ENCODE measurements at places on chromosomes 7 and 10.

DNA sequence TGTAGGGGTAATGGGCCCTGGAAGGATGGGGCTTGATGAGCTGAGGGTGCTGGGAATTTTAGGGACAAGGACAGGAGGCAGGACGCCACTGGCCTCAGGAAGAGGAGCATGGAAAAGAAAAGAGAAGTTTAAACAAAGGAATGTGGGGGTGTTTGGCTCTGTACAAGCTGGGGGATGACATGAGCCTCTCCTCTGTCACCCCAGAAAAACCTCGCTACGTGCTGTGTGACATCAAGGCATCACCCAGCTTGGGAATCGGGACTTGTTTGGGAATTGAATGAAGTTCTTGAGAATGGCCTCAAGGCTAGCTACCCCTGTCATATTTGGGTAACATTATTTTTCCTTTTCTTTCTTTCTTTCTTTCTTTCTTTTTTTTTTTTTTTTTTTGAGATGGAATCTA is 47.7 kb upstream of the HSPB1 start:
- DNase-seq, result no peak

DNA sequence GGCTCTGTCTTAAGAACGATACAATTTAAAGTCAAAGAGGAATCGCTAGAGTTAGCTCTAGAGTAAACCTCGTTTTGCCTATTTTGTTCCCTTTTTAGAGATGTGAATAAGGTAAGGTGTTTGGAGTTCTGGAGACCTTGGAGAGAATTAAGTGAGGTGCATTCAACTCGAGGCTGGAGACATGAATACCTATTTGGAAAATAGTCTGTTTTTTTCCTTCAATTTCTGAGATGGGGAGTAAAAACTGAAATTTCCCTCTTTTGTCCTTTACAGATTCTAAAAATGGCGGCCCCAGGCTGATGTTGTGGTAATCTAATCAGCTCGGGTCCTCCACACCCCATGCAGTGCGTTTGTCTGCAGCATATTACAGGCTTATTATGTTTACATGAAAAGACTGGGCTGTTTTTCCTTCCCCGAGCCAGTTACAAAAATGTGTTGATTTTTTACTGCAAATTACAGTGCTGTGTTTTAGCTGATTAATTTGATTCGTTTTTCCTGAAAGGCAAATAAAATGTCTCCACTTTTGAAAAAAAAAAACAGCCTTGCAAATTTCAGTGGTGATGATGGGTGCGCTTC is 1.5 kb downstream of the KMT2E start:
- no peak for DNase-seq

- DNase-seq, result peak; percentile 30
These were observed 43.6 kb downstream of the THNSL1 start for GRCh38 chr10:25059990-25060389.

DNA sequence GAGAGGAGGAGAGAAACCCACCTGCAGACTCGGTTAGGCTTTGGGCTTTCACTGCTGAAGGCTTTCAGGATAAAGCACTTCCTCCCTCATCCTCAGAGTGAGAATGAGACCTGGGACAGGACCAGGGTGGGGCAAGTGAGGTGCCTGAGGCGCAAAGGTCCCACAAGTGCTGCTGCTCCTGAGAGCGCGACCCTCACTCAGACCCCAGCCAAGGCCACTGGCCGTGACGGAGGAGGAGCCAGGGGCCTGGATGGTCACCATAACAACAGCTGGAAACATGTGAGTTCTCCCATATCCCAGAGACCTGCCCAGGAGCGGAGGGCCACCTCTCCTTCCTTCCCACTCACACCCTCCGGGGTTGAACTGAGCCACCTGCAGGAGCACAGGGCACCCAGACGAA is 46.9 kb upstream of the MKRN1 start:
- no peak for DNase-seq

- DNase-seq, result no peak
These were observed 173.2 kb downstream of the SEMA3A start for GRCh38 chr7:84021292-84021908.

GRCh38 chr7:41033500-41033899 is 669.4 kb downstream of the INHBA start:
- no peak for DNase-seq

DNA sequence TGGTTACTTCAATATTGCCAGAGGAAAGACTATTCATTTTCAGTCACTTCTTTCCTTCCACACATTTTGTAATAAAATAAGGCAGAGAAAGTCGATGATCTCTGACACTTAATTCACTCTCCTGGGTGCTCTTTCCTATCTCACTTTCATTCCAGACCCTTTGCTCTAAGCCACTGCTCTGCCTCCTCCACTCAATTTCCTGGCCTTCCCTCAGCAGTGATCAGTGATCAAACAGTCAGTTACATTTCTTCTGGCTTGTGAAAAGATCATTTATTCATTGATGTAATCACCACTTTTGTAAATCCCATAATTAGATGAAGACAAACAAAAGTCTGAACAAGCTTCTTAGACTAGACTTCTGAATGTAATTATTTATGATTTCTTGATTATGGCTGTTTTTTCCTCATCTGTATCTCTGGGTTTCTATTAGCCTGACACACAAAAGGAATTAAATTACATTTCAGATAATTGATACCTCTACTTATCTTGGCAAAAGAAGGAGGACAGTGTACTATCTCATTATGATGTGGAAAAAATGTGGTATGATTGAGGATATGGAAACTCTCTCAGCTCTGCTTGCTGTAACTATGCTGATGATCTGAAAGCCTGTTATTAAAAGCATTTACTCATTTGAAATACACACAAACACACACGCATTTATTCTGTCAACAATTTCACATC is 1102.3 kb downstream of the GRM8 start:
- no peak for DNase-seq

- DNase-seq, result no peak
These were observed 300.7 kb upstream of the ADARB2 start for GRCh38 chr10:2038036-2038435.

DNA sequence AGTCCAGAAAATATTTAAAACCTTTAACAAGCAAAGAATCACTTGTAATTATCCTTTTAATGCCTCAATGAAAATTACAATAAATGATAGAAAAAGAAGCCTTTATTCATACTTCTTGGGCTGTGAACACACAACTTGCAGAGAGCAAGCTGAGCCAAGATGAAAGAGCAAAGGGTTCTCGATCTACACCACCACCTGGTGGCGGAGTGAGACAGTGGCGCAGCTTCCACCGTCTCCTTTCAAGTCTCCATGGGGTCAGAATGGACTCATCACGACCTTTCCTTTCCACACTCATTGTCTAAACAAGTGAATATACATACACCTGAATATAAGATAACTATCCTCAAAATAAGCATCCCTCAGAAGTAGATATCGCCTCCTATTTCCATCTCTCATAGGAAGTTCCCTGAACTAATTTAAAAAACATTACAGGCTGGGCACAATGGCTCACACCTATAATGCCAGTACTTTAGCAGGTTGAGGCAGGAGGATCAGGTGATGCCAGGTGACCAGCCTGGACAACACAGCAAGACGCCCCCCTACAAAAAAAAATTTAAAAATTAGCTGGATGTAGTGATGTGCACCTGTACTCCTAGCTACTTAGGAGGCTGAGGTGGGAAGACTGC is 40.7 kb downstream of the ATE1 start:
- peak; percentile 51 for DNase-seq

GRCh38 chr7:27142580-27143022 is 880 bp downstream of the HOXA5 start:
- DNase-seq, result no peak

- no peak for DNase-seq
These were observed 22.4 kb upstream of the CDC14C start for GRCh38 chr7:48901966-48902365.

DNA sequence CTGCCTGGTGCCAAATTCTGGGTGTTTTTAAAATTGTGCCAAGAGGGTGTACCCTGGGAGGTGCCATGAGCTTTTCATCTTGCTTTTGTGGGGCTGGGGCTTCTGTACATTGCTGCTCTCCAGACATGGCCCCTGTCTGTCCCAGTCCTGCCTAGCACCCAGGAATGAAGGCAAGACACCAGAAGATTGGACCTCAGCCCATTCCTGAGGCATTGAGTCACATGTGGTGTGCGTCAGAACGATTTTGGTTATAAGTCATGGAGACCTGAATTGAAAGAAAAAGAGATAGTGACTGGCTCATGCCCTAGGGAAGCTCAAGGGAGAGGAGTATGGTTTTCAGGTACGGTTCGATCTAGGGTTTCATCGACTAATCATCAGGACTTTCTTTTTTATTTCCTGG is 493.2 kb downstream of the TYW1 start:
- DNase-seq, result no peak

GRCh38 chr10:33441561-33441960 is 107.1 kb upstream of the NRP1 start:
- DNase-seq, result no peak

- no peak for DNase-seq
These were observed 69.1 kb downstream of the NKX6-2 start for GRCh38 chr10:132716691-132717490.

DNA sequence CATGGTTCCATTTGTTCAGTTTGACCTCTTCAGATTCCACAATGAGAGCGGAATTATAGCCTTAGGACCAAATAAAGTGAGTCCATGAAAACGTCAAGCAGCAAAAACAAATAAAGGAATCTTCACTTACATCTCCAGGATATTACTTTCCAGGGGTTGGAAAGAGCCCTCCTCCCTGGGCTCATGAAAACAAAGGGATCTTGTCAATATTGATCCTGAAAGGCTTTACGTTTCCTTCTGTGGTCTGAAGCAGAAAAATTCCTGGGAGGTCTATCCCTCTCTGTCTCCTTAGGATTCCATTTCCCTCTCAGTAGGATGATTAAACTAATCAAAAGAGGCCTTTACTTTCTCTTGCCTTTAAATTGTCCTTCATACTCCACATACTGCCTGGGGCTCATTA is 293.5 kb downstream of the GPAM start:
- DNase-seq, result no peak

- no peak for DNase-seq
These were observed 23.2 kb downstream of the CDK1 start for GRCh38 chr10:60801522-60801921.

GRCh38 chr7:68238204-68238805 is 1241.7 kb downstream of the TYW1 start:
- DNase-seq, result no peak

DNA sequence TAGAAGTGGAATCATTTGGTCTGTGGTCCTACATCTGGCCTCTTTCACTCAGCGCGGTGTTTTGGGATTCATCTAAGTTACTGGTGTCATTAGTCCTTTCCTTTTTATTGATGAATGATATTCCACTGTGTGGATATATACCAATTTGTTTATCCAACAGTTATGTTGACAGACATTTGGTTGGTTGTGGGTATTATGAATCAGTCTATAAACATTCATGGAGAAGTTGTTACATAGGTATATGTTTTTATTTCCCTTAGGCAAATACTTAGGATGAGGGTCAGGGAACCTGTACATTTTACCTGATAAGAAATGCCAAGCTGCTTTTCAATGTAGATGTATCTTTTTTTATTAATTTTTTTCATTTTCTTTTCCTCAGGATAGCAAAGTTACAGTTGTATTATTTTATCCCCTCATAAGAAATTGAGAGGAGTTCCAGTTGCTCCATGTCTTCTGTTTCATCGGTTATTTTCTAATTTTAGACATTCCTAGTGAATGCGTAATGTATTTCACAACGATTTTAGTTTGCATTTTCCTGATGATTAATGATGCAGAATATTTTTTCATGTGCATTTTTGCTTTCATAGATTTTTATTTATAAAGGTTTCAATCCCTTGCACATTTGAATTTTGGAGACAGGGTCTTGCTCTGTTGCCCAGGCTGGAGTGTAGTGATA is 203.8 kb upstream of the SH2B2 start:
- no peak for DNase-seq

- no peak for DNase-seq
These were observed 61.3 kb downstream of the GALNT17 start for GRCh38 chr7:71193099-71193810.

GRCh38 chr10:60955957-60956425 is 12.0 kb upstream of the RHOBTB1 start:
- no peak for DNase-seq

GRCh38 chr10:79241990-79242619 is 105.2 kb upstream of the PPIF start:
- DNase-seq, result no peak

- DNase-seq, result no peak
These were observed 7.2 kb upstream of the CNOT4 start for GRCh38 chr7:135517060-135517459.

DNA sequence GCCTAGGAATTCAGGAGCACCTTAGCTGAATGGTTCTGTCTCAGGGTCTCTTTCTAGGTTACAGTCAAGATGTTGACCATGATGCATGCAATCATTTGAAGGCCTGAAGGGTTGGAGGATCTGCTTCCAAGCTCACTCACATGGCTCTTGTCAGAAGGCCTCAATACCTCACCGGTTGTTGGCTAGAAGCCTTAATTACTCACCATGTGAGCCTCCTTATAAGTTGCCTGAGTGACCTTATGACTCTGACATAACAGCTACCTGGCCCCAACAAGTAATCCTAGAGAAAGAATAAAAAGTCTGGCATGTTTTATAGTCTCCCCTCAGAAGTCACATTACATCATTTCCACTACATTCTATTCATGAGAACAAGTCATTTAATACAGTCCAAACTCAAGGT is 3.4 kb upstream of the C1GALT1 start:
- DNase-seq, result no peak

- DNase-seq, result no peak
These were observed 98.2 kb downstream of the ANK3 start for GRCh38 chr10:60291344-60291930.

DNA sequence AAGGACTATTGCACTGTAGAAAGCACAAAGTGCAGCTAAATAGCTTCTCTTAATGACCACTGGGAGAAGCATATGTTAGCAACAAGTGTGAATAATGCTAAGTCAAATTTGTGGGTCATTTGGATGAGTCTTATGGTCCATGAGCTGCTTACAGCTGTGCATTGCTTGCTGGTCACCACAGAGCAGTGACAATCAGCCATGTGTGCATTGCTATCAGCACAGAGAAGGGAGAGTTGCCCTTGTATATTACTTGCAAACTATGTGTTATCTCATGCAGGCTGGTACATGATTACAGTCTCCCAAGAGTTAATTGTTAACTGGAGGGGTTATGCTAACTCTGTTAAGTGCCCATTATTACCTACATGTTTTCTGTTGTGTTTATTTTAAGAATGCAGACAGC is 25.7 kb downstream of the MRPS33 start:
- DNase-seq, result no peak

DNA sequence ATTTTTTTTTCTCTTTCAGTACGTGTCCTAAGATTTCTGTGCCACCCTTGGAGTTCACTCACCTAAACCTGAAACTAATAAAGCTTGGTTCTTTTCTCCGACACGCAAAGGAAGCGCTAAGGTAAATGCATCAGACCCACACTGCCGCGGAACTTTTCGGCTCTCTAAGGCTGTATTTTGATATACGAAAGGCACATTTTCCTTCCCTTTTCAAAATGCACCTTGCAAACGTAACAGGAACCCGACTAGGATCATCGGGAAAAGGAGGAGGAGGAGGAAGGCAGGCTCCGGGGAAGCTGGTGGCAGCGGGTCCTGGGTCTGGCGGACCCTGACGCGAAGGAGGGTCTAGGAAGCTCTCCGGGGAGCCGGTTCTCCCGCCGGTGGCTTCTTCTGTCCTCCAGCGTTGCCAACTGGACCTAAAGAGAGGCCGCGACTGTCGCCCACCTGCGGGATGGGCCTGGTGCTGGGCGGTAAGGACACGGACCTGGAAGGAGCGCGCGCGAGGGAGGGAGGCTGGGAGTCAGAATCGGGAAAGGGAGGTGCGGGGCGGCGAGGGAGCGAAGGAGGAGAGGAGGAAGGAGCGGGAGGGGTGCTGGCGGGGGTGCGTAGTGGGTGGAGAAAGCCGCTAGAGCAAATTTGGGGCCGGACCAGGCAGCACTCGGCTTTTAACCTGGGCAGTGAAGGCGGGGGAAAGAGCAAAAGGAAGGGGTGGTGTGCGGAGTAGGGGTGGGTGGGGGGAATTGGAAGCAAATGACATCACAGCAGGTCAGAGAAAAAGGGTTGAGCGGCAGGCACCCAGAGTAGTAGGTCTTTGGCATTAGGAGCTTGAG is at the start of gene CFTR:
TSS of gene CFTR (plus strand) at position 801 of the 830 bp plus-strand sequence. CDS start 70 bp downstream, outside the sequence.
- DNase-seq, result no peak

All from fibroblast of the conjunctiva (primary cell).